ENCODE measurements at places on chromosomes 12 and 14.

GRCh38 chr12:58880639-58881038 lies 39.7 kb downstream of the LRIG3 start:
- DNase-seq, result no peak

DNA sequence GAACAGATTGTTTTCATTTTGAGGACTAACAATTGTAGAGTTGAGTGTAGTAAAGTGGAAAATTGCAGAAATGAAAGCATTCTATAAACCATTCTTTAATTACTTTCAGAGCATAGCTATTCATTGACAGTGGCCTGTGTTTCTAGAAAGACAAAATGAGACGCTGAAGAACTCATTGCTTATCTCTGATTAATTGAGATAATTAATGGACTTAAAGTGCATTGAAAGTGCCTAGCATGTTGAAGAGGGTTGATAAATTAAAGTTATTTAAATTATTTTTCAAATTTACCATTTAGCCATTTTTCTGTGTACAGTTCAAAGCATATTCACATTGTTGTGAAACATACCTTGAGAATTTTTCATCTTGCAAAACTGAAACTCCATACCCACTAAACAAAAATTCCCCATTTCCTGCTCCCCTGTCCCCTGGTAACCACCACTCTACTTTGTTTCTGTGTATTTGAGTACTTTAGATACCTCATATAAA lies 57.4 kb downstream of the DAAM1 start:
- DNase-seq, result no peak

DNA sequence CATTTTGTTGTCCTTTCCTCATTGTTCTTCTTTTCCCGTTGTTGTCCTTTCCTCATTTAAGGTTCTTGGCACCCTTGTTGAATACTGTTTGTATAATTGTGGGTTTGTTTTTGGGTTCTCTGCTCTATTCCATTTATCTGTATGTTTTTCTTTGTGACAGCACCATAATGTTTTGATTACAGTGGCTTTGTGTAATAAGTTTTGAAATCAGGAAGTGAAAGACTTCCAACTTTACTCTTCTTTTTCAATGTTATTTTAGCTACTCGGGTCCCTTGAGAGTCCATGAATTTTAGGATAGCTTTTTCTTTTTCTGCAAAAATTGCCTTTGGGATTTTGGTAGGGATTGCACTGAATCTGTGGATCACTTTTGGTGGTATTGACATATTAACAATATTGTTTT lies 28.1 kb downstream of the ETNK1 start:
- DNase-seq, result peak; percentile 35

- no peak for DNase-seq
Observed at GRCh38 chr14:22998329-22999012, 11.5 kb downstream of the C14orf93 start.

DNA sequence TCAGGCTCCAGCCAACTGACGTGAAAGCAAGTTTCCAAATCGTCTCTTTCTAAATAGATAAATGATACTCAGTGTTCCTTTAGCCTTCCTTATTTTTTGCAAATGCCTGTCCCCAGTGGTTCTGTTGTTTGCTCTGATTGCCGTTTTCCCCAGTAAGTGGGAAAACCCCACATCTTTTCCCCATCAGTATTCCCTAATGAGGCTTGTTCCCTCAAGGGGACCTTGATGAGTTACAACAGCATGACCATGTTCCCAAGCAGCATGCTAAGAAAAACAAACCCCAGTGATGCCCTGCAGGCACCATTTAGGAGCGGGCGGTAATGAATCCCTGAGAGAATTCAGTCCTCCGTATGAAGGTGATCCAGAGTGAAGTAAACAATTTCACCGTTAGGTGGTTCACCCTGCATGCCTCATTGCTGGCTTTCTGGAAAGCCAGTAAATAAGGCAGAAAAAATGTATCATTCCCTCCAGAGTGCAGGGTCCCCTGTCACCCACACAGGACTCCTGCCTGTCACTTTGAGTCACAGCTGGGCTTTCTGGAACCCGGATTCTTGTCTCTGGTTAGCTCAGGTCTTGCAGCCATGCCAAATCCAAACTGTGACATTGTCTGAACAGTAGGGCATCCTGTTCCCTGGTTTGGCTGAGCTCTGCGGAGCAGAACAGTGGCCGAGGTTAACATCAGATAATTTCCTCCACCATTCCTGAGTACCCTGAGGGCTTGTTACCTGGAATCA lies 222.6 kb downstream of the RGS6 start:
- no peak for DNase-seq

DNA sequence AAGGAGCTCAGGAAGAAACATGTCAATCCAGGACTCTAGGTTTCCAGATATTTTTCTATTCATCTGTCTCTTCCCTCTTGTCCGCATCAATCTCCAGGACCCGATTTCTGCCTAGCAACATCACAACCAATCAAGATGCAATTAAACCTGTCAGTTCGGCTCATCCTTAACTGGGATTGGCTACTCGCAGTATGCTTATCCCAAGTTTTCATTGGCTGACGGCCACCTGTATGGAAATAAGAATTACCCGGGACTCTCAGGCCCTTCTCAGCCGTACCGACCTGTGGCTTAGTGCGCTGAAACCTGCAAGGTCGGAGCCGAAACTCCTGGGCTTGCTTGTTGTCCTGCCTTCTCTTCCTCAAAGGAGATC lies 20.4 kb upstream of the ATP5MC2 start:
- DNase-seq, result peak; percentile 96

GRCh38 chr12:109824731-109825130 lies 8.5 kb downstream of the TRPV4 start:
- DNase-seq, result no peak

GRCh38 chr12:53274445-53274844 lies 6.3 kb downstream of the ESPL1 start:
- no peak for DNase-seq

DNA sequence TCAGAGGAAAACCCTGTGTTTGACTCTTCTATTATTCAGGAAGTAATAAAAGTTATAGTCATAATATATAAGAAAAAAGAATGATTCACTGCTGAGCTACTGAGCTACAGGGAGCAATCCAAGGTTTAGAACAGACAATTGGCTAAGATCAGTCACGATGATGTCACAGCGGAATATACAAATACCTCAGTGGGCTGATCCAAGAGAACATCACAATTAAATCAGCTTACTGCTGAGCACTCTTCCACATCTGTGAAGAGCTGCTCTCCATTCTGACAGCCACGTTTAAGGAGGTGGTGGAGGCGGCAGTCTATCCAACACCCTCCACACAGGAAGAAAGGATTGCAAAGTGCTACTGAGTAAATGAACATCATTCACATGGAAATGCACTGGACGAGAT lies 271.0 kb downstream of the APAF1 start:
- DNase-seq, result no peak

- peak; percentile 66 for DNase-seq
Observed at GRCh38 chr12:121803861-121804416, at the start of gene SETD1B. TSS of gene SETD1B (plus strand) at chr12:121804009. CDS start at chr12:121804738, 729 bp downstream.

GRCh38 chr12:5778821-5779220 lies 166.2 kb downstream of the ANO2 start:
- DNase-seq, result no peak

GRCh38 chr12:59168647-59169046 lies 248.3 kb upstream of the LRIG3 start:
- no peak for DNase-seq

- no peak for DNase-seq
Observed at GRCh38 chr14:56129933-56130332, 11.7 kb downstream of the PELI2 start.

DNA sequence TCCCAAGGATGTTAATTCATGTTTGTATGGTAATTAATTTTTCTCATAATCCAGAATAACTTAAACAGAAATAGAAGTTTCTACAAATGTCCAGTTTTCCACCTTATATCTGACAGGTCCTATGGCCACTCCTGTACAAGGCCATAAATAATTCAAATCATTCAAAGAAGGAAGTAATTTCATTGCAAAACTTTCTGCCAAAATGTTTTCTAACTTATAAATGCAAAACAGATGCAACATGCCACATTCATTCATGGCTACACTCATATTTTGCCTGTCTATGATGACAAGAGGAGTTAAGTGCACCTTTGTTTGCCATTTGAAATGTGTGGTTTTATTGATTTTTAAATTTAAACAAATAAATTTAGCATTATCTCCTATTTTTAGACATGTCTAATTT lies 34.4 kb downstream of the ITPR2 start:
- DNase-seq, result no peak

DNA sequence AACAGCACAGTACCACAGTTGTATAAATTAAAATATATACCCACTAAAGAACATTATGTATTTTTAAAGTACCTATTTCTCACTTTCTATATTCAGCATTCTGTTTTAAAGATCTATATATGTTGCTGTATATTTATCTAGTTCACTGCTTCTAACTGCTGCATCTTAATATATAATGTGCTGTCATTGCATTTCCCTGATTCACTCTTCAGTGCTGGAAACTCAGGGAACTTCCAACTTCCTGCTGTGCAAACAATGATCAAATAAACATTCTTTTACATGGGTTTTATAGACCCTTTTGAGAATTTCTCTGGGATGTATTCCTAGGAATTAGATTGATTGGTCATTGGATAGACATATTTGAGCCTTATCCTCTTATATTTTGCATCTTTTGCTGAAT lies 379.1 kb downstream of the APAF1 start:
- DNase-seq, result peak; percentile 1

DNA sequence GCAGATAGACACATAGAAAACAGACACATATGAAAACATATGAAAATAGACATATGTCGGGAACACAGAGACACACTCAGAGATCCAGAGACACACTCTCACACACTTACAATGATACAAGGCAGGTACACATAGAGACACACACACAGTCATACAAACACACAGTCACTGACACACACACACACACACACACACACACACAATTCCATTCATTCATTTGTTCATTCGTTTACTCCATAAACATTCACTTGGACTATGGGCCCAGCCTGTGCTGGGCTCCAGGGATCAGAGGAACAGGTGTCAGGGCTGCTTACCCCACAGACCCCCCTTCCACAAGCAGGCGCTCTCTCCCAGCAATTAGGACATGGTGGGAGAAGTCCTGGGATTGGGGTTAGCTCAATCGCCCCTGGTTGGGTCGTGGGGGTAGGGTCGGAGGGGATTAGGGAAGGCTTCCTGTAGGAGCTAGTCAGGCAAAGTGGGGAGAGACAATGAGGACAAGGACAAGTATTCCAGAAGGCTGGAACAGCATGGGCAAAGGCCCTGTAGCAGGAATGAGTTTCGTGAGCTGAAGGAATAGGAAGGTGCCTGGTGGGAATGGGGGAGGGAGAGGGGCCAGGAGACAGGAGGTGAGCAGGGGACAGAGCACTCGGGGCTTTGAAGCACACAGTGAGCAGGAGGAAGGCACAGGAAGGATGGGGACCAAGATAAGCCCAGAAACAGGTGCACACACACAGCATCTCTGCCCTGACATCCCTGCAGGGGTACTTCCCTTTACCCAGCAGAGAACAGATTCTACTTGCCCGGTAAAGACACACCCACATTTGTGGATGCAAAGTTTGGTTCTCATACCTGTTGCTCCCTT lies 6.5 kb downstream of the RASAL1 start:
- DNase-seq, result no peak

- no peak for DNase-seq
Observed at GRCh38 chr12:18221726-18222125, 39.6 kb upstream of the PIK3C2G start.

DNA sequence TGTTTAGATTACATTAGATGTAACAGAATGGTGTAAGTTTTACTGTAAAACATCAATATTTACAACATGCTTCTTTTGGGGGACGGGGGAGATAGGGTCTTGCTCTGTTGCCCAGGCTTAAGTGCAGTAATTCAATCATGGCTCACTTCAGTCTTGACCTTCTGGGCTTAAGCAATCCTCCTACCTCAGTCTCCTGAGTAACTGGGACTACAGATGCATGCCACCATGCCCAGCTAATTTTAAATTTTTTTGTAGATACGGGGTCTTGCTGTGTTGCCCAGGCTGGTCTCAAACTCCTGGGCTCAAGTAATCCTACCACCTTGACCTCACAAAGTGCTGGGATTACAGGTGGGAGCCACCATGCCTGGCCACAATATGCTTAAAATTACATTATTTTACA lies 23.8 kb downstream of the TUBA1A start:
- DNase-seq, result no peak

GRCh38 chr12:103729499-103729898 lies 111.5 kb downstream of the NT5DC3 start:
- DNase-seq, result no peak

- peak; percentile 34 for DNase-seq
Observed at GRCh38 chr14:58797010-58797429, 159.3 kb downstream of the DACT1 start.

GRCh38 chr14:88660056-88660455 lies 97.2 kb downstream of the ZC3H14 start:
- peak; percentile 58 for DNase-seq

- DNase-seq, result no peak
Observed at GRCh38 chr12:11545484-11546330, 103.8 kb upstream of the ETV6 start.

DNA sequence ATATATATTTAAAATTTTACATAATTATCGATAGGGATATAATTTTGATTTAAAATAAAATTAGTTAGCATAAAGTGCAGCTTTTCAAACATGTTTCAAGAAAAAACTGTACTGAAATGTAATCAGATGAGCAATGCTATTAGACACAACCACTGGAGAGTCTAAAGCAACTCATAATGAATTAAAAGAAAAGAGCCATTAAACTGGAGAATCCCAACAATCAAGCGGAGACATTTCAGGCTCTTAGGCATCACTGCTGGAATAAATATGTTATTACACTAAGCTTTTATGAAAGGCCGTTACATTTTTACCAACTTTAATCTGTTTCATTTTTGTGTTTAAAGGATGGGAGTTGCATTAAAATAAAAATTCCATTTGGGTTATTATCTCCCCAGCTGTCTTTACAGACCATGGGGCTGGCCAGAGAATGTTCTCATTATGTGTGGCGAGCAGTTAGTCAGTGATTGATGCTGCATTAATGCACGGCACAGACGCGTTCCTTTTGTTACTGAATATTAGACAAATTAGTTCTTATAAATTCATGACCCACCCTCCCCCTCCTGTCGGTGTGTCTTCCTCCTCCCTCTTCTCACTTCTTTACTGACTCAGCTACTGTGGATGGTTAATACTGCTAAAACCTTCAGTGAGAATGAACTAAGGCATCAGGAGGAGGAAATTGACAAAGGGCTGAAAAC lies 156.8 kb downstream of the PDZRN4 start:
- DNase-seq, result no peak

GRCh38 chr14:96195441-96196081 lies 9.1 kb upstream of the BDKRB2 start:
- no peak for DNase-seq
